Ureter (tissue), 1 donor: ENCODE measurements at places on chromosomes 1 and 21.
A peak's percentile ranks its signal among the peaks of the same experiment; 100 is the strongest.

- no peak for DNase-seq
These were observed 576.2 kb downstream of the PTPRU start for GRCh38 chr1:29812408-29813135.

DNA sequence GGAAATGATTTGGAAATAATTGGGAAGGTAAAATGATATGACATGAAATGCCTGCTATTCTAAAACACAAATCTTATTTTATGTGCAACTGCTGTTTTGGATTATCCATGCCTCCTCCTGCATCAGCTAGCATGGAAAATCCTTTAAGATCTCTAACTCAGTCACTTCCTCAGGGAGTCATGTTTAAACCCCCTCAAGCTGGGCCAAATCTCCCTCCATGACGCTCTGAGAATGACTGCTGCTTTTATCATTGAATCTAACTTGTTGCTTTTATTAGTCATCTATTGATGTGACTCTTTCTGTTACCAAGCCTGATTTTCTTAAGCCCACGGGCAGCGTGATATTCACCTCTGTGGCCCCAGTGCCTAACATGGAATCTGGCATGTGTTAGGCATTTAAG is 324.8 kb downstream of the DISC1 start:
- no peak for DNase-seq

DNA sequence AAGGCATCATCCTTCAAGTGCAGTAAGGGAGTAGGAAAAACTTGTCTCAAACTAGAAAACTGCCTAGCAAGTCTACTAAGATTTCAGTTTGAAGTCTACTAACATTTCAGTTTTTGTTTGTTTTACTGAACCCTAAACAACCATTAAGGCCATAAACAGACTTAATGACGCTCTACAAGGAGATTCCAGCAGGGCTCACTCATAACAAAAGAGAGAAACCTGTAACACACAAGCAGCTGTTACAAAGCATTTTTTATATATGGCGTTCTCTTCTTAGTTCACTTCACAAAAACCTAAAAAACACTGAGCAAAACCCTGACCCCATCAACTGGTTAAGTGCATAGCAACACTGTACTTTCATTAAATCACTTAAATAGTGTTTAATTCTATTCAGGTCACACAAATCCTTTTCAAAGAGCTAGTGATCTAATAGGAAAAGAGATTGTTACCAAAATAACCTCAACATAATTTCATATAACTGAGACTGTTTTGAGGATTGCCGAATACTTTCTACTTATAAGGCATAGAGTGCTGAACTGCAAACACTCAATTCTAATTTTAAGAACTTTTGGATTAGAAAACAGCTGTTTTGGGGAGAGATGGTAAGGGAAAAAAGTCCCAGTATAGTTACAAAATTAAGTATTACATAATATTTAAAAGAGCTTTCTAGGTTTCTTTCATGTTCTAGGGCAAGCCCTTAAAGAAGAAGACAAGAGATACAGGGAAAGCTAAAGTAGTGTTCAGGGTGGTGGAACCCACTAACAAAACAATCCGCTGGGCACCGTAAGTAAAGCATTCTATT is 1.4 kb downstream of the B3GALNT2 start:
- DNase-seq: no peak

DNA sequence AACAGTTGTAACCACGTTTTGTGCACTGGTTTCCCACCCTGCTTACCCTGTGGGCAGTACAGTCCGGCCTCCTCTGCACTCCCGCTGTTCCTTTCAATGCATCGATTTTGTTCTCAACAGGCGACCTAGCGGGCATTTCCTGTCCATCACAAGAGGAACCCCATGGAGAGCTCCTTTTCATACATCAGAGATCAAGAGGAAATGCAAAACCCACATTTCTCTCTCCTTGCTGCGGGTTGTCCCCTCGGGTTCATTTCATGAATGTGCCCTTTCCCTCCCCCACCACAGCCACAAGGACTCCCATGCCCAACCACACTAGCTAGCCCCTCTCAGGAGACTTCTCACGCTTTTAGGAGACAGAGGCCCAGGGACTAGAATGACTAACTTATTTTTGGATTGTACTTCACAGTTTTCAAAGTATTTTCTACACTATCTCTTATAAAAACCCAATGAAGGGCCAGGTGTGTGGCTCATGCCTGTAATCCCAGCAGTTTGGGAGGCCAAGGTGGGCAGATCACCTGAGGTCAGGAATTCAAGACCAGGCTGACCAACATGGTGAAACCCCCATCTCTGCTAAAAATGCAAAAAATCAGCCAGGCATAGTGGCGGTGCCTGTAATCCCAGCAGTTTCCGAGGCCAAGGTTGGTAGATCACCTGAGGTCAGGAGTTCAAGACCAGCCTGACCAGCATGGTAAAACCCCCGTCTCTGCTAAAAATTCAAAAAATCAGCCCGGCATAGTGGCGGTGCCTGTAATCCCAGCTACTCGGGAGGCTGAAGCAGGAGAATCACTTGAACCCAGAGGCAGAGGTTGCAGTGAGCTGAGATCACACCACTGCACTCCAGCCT is 18.4 kb downstream of the ATP1A4 start:
- no peak for DNase-seq

DNA sequence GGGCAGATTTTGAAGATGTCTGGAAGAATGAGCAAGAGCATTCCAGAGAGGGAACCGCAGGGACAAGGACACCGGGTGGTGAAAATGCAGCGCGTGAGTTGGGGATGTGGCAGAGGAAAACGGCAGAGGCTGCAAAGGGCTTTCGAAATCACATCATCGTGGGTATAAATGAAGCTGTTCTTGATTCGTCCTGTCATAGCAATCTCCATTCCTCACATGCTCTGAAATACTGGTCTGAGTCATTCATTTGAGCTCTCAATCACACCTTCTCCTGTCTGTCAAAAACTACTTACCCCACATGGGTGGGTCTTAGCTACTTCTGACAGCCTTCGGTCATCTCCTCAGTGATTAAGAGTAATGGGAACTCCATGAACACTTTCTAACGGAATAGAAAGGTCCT is 81.5 kb downstream of the ERG start:
- DNase-seq: no peak

DNA sequence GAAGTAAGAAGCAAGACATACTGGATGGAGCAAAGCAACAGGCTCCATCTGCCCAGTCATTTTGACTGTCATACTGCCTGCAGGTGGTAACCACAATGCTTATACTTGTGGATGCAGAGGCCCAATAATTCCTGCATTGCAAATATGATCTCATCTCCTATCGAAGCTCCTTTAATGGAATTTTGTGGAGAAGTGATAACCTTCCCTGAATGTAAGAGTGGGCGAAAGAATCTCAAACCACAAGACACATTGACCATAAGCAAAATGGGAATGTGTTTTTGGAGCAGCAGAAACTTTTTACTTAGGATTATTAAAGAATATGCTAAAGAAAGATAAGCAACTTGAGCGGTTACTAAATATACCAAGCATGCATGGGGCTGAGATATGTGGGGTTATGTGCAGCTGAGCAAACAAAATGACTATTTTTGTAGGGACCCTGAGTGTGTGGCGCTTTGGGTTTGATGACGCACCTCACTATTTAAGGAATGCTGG is 77.4 kb upstream of the BACH1 start:
- DNase-seq: no peak

- no peak for DNase-seq
These were observed 492 bp downstream of the FOXO6 start for GRCh38 chr1:41361495-41362356.

DNA sequence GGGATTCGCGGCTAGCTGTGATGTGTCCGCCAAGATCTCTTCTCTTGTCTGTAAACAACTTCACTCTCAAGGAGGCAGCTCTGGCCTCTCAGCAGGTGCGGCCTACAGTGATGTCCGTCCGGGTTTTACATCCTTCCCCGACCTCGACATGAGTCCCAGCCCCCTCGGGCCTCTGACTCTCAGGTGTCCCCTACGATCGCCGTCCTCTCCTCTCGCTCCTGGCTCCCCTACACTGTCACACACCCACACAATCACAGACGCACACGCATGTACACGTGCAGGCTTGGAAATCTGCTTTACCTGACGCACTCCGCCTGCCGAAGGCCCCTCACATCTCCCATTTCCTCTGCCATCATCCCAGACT is 797 bp upstream of the RSPH1 start:
- DNase-seq: no peak

GRCh38 chr1:205597691-205598314 is 34.0 kb downstream of the ELK4 start:
- peak; percentile 35 for DNase-seq

- no peak for DNase-seq
These were observed 38.5 kb upstream of the BCL9 start for GRCh38 chr1:147502760-147503159.

DNA sequence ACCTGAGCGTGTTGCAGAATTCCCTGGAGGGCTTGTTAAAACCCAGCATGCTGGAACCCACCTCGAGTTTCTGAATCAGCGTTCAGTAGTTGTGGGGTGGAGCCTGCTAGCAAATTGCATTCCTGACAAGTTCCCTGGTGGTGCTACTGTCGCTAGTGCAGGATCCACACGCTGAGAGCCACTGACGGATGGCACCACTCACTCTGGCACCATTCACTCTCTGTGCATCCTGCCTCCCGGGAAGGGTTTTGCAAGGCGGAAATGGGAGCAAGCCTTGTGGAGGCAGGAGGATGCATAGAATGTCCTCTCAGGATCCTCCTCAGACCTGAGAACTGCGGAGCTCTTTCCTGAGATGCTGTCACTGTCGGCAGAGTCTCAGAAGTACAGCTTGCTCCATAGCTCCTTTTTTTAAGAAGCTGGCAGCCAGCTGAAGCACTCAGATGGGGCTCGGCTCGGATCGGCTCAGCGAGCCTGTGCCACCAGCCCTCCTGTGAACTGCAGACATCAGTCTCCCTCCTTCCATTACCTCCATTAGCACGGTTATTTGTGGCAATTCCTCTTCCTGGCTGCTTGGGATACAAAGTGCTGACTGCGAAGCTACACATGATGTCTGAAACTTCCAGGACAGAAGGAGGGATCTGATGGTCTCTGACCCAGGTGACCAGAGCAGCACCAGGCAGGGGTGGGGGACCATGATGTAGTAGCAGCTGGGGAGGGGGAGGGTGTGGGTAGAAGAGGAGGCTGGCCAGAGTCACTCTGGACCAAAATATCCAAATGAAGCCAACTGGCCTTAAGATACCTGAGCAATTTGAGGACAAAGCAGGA is 89.6 kb downstream of the C1orf94 start:
- DNase-seq: no peak

DNA sequence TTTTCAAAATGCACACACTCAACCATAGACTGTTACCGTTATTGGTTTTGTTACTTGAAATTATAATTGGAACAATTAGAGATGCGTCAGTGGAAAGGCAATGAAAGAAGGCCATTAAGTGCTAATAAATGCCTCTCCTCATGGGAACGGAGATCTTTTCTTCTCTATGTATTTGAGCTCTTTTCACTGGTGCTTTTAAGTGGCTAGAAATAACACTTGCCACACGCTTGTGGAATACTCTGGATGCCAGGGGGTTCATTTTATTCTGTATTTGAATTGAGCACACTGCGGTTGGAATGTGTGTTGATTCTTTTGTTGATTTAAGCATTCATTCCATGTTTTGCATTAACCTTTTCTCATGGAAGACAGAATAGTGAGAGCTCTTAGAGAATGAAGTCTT is 68.4 kb downstream of the DNM3 start:
- DNase-seq: no peak

- DNase-seq: no peak
These were observed at the start of gene KRTAP25-1 for GRCh38 chr21:30289215-30289614. KRTAP25-1 (minus strand) TSS chr21:30289514; CDS start chr21:30289490, 24 bp downstream.

- no peak for DNase-seq
These were observed 46.2 kb upstream of the PRRX1 start for GRCh38 chr1:170617591-170618330.

DNA sequence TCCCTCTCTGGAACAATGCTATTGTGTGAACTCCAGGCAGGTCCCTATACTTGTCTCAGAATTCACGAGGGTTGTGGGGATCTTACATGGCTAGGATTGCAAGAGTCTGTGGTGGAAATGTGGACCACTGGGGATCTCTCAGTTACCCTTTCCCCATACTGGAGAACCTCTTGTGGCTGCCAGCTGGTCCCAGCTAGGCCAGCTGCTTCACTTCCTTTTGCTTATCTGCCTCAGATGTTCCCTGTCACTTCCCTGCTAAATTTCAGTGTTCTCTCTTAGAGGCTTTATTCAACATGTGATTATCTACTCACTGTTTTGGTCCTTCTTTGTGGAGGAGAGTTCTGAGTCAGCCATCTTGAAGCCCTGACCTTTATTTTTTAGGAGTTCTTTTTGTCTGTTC is 75.9 kb upstream of the SAMD13 start:
- DNase-seq: no peak

DNA sequence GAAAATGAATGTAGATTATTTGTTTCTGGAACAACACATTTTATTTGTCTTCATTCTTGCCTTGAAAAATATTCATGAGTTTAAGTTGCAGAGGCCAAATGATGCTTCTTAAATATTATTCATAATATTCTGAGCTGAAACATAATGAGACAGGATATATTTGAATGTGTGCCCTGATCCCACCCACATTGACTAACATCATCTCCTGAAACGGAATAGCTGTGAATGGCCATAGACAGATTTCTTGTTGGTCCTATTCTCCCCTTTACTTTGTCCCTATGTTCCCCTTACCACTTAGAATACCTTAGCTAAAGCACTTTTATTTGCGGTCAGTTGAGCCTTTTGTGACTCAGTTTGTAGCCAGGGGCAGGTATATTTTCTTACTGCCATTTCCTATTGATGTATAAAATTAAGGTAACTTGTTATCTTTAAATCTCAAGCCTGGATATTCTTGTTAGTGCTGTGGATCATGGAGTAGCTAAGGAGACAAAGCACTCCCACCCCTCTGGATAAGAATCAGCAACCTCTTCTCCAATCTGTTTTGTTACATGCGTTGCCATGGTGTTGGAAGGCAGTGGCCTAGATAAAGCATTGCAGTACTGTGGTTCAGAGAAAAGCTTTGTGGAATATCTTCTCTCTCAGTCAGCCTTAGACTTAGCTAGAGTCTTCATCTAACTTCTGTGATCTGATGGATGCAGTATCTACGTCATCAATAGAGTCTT is 478.5 kb upstream of the DEPDC1 start:
- DNase-seq: no peak

DNA sequence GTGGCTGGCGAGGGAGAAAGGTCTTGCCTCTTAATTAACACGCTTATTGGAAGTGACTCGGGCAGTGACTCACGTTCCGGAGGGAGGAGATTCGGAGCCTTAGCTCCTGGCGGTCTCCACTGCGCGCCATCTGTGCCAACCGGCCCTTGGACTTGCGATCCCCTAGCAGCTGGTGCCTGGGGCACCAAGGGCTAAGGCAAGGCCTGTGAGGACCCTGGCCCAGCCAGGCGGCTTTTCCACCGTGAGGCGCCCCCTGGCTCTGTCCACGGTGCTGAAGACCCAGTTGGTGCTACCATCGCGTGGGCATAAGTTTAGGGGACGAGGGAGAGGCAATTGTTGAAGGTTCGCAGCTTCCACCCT is 1.3 kb upstream of the SYT6 start:
- no peak for DNase-seq

DNA sequence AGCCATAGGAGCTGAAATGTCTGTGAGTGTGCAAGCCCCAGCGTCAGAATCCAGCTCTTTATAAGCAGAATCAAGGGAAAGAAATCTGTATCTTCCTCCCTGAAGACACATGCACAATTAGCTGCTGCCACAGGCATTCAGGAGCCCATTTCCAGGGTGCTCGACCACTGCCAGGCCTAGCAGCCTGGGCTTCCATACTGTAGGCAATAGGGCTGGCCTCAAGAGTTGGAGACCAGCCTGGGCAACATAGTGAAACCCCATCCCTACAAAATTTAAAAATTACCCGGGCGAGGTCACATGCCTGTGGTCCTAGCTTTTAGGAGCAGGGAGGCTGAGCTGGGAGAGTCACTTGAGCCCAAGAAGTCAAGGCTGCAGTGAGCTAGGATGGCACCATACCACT is 41.0 kb downstream of the NEK2 start:
- DNase-seq: no peak

GRCh38 chr1:29621826-29622435 is 385.6 kb downstream of the PTPRU start:
- no peak for DNase-seq
